Stimulated activated CD8-positive, alpha-beta memory T cell treated with anti-CD3 and anti-CD28 coated beads, Interleukin-7, amount 100 ng/mL, for 4 hours (primary cell): ENCODE measurements at places on chromosomes 7 and 10.

DNA sequence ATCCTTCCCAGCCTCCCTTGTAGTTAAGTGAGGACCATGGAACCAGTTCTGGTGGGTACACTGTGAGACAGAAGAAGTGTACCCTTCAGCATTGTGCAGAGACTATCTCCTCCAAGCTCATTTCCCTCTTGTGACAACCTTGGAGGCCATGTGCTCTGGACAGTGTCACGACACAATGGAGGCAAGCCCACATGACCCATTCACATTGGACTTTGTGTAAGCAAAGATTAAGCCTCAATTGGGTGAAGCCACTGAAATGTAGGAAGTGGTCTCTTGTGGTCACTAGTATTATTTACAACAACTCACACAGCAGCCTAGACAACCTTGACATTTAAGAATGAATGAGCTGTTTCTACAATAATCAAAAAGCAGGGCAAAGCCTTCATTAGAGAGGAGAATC is 124.2 kb downstream of the INHBA start:
- no peak for DNase-seq

- no peak for DNase-seq
These were observed 11.5 kb upstream of the TES start for GRCh38 chr7:116198748-116199410.

DNA sequence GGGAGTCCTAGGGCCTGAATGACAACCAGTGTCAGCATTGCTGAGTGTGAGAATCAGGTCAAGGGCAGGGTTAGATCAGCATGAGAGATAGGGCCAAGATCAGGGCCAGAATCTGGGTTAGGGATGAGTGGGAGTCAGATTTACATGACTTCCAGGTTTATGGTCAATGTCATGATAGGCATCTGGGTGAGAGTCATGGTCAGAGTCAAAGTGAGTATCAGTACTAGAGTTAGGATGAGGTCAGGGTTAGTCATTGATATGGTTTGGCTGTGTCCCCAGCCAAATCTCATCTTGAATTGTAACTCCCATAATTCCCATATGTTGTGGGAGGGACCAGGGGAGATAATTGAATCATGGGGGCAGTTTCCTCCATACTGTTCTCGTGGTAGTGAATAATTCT is 12.3 kb downstream of the MRPS24 start:
- DNase-seq: no peak

DNA sequence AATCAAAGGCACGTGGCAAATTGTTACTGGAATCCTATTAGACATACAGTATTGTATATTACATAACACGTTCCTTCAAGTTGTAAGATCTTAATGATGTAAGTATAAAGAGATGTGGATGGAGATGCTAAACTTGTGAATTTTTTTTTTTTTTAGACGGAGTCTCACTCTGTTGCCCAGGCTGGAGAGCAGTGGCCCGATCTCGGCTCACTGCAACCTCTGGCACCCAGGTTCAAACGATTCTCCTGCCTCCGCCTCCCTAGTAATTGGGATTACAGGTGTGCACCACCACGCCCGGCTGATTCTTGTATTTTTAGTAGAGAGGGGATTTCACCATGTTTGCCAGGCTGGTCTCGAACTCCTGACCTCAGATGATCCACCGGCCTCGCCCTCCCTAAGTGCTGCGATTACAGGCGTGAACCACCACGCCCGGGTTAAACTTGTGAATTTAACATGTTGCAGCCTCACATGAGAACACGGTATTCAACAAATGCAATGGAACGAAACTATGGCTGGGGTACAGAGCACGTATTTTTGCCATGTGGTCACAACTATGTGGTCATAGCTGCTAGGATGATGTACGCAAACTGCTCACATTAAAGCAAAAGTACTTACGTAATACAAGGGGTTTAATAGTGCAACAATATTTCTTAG is 818 bp upstream of the SUPV3L1 start:
- peak; percentile 21 for DNase-seq

DNA sequence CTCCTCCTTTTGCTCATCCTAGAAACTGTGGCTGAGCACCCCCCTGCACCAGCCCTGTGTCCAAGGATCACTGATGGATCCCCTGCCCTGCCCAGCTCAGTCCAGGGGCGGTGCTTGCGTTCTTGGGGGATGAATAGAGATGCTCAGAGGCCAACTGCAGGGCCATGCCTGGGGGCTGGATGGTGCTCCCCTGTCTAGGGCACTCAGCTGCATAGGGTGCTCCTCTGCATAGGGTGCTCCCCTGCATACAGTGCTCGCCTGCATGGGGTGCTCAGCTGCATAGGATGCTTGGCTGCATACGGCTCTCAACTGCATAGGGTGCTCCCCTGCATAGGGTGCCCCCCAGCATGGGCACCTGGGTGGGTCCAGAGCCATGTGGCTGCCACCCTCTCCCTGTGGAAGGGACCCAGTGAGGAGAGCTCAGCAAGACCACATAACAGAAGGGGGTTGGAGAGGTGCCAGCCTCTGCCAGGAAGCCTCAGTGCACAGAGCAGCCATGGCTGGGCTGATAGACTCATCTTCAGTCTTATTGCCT is 95.0 kb downstream of the BMS1 start:
- no peak for DNase-seq

DNA sequence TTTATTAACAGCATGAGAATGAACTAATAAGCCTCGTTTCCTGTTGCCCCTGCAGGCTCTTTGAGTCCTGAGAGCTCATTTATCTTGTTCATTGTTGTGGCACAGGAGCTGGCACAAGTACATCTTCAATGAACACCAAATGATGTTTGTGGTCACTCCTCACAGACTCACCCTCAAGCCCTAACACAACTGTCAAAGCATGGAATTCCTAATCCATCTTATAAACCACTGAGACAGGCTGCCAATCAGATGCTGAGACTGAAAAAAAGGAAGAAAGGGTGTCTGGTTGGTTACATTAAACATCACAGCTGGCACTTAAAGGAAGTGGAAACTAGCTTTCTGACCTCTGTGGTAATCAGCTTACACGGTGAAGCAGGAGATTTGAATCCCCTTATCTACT is 7.7 kb upstream of the CCDC172 start:
- no peak for DNase-seq
